ENCODE measurements at places on chromosomes 2 and 18.

DNA sequence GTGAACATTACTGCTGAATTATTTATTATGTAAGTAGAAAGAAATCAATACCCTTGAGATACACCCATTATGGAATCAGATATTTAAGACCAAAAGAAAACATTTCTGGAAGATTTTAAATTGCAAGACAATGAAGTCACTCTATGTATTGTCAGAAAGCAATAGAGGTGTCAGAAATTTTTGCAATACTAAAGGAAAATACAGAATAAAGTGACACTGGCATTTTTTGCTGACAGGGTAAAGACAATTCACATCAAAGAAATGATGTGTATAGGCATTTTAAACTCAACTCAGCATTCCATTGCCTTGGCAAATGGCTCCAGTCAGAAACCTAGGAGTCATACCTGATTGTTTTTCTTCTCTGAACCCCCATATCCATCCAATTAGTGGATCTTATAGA, 191.0 kb upstream of the PID1 start:
- DNase-seq: no peak

GRCh38 chr2:96116424-96116878, at the start of gene ADRA2B:
TSS of gene ADRA2B (minus strand) at chr2:96116571. CDS start at chr2:96116149, 422 bp downstream.
- peak; percentile 73 for DNase-seq

DNA sequence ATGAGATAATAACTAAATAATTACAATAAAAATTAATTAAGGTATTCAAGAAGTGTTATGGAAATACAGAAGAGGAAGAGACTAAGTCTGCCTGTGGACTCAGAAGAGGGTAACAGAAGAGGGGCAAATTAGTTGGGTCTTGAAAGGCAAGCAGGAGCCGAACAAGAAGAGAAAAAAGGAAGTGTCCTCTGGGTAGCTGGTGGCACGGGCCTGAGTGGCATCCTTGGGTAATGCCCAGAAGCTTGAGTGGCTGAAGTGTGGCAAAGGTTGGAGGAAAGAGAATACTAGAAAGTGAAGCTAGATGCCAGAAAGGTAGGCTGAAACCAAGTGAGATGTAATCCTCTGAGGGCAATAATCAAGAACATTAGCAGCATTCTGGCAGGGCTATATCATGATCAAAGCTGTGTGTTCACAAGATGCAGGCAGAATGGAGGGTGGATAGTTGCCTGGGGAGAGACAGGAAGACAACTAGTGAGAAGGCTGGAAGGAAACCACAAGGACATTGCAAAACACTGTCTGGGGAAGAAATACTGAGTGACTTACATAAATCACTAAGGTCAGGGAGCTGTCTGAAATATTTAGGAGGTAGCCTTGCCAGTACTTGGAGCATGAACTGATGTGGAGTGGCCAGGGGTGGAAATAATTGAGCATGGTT, 16.2 kb downstream of the DOCK10 start:
- no peak for DNase-seq

- DNase-seq: no peak
Measured at GRCh38 chr2:24280645-24281044, 79.7 kb downstream of the ITSN2 start.

GRCh38 chr2:231343006-231343710, 52.4 kb upstream of the B3GNT7 start:
- DNase-seq: no peak

GRCh38 chr2:157305723-157306110, 19.9 kb downstream of the ERMN start:
- DNase-seq: no peak

- DNase-seq: peak; percentile 89
Measured at GRCh38 chr2:202069170-202070067, 3.6 kb upstream of the KIAA2012 start.

- DNase-seq: no peak
Measured at GRCh38 chr2:133975676-133976428, 278.0 kb upstream of the MGAT5 start.

GRCh38 chr2:99153921-99154604, 679 bp downstream of the TSGA10 start:
- no peak for DNase-seq

- no peak for DNase-seq
Measured at GRCh38 chr2:85675427-85675826, 7.4 kb upstream of the SFTPB start.

- peak; percentile 40 for DNase-seq
Measured at GRCh38 chr2:75787532-75788132, 76.9 kb upstream of the GCFC2 start.

- no peak for DNase-seq
Measured at GRCh38 chr2:190717764-190718651, 69.1 kb downstream of the NAB1 start.

GRCh38 chr18:57576316-57576715, 10.2 kb downstream of the FECH start:
- DNase-seq: no peak

DNA sequence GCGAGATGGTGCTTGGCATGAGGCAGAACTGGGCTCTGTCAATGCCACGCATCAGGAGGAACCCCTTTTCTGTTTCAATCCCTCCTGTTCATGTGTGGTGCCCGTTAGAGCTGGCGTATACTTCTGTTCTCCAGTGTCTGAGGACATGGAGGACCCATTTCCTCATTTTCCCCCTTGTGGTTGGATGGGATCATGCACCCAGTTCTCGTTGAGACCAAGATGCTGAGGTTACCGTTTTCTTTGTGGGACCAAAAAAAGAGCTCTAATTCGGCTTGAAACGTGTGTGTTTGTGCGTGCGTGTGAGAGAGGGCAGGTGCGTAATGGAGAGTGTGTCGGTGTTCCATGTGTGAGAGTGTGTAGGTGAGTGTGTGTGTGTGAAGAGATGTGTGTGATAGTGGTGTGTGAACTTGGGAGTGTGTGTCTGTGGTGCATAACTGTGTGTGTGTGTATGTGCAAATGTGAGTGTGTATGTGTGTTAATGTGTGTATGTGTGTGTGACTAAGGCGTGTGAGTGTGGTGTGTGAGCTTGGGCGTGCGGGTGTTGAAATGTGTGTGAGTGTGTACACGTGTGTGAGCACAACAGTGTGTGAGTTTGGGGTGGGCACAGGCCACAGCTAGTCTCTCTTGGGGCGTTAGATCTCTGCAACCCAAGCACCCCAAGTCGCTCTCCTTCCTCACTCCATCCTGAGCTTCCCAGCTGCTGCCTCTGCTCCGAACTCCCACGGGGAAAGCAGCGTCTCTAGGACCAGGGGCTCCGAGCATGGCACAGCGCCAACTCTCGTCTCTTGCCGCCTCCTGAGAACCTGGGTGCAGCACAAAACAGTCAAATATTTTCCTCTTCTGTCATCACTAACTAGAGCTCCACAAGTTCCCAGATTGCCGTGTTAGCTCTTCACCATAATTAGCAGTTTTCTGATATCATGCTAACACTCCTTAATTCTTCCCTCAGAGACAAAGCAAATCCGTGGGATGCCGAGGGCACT, 75.8 kb downstream of the LONRF2 start:
- peak; percentile 7 for DNase-seq

DNA sequence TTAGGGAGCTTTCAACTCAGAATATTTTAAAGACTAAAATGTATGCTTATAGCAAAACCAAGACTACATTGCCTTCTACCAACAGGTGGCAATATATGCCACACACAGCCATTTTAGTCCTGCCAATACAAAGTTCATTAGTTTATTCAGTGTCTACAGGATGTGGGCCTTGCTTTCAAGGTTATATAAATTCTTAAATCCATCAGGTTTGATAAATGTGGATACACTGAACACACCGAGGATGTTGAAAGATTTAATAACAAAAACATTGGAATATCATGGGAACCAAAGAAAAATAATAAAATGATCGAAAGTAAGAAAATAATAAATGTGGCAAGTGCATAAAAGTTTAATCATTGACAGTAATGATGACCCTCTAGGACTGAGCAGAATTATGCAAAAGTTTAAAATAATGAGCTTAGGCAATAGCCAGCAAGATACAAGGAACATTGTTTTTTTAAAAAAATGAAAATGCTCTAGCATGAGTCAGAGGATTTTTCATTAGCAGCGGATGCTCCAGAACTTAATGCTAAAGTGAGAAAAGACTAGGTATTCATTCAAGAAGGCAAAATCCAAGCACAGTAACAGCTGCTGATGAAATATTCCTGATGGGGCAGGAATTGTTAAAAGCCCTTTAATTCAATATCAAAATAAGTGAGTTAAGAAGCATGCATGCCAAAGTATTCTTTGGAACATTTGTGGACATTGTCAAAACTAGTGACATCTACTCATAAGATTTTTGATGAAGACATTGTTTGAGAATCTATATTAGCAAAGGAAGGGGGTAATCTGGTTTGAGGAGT, 14.2 kb downstream of the SCN9A start:
- peak; percentile 16 for DNase-seq

DNA sequence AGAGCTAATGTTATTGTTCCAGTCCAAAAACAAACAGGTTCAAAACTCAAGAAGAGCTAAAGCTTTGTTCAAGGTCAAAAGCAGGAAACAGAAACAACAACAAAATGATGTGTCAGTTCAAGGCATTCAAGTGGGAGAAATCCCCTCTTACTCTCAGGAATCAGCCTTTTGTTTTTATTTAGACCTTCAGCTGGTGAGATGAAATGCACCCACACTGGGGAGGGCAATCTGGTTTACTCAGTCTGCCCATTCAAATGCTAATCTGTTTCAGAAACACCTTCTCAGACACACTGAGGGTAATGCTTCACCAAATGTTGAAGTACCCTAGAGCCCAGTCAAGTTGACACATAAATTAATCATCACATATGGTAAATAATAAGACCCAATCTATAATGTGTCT, 150.6 kb downstream of the TMX3 start:
- DNase-seq: no peak

GRCh38 chr2:237882510-237883481, 23.4 kb downstream of the RAMP1 start:
- no peak for DNase-seq

DNA sequence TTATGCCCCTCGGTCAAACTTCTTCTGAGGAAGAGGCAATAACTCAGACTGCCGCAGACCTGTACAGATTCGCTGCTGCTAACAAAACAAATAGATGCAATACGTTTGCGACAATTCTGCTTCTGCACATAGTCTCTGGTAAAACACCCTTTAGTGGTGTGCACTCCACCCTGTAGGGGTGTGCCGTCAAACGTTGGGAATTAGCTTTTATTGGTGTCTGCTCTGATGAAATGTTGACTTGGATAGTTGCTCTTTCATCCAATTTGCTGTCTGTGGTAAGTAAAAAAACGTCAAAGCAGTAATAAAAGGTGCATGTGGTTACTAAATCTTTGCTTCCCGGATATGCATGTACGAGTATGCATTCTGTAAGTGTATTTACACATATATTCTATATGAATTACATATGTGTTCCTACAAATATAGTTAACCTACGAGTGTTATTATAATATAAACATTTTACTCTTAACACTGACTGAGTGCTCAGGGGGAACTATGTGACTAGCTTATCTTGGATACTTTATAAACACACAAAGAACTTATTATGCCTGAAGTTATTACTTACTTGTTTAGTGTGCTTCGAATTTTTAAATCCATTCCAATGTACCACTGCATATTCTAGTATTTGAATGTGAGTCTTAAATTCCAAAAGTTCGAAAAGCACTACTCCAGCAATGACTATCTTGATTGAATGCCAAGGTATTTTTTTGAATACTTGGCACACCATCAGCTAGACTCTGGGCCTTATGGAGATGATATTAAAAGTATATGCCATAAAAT, 610.2 kb downstream of the ZEB2 start:
- no peak for DNase-seq

- peak; percentile 31 for DNase-seq
Measured at GRCh38 chr2:215277944-215278343, 33.9 kb upstream of the ATIC start.

GRCh38 chr2:23698721-23699579, 228.0 kb downstream of the ATAD2B start:
- no peak for DNase-seq

DNA sequence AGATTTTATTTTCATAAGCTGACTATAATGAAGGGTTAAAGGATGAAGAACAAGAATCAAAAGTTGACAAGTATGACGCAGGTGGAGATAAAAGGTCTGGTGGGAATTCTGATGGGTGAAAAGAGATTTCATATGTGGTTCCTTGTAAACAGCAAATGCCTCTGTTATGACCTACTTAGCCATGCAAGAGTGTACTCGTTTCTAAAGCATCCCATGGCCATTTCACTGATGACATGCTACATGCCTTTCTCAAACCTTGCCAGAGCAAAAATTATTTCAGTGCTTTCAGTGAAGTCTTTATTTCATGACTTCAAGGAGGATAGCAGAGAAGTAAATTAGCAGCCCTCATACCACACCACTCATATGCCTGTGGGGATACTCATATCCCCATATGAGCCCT, 71.7 kb downstream of the FEZ2 start:
- DNase-seq: no peak

GRCh38 chr2:3042601-3043585, 334.7 kb downstream of the EIPR1 start:
- DNase-seq: no peak

DNA sequence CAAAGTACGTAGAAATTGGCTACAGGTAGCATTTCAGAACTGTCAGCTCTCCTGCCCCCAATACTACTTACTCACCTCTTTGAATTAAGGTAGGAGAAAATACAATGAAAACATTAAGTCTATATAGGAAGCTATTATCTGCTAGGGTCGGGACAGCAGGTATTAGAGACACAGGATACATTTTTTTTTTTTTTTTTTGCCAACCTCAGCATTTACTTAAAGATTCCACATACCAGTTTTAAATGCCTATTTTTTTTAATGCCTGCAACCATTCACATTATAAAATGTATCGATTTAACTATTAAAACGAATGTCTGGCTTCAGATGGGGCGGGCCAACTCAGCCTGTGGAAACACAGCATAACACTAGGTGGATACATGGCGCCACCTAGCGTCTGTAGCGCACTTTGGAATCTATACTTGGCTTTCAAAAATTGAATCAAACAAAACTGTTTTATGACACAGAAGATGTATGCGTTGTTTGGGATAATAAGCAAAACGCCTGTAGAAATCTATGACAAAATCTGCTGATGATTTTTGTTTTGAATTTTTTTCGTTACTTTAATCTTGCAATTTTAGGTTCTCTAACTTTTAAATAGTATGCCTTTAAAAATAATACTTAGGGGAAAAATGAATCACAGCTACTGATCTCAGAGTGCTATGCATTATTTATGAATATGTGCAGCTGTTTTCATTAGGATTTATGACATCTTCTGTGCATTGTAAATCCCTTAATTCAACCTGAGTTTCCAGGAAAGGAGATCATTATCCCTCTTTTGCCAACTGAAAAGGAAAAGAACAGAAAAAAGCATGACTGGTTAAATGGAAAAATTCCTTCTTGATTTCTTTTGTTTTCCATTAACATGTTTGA, 261.0 kb downstream of the NYAP2 start:
- DNase-seq: peak; percentile 77

- DNase-seq: no peak
Measured at GRCh38 chr2:156319811-156320485, 12.6 kb downstream of the NR4A2 start.

All from LoVo (cell line).